Left colon (tissue), 2 donors: ENCODE measurements at places on chromosomes 11 and 22. TPM values are rescaled to one million over a fixed set of nuclear protein-coding genes. Genes with fewer than 3 reads are reported as not detected.

The PTPMT1 gene
- 28.9 TPM for total RNA-seq

The KCNJ1 gene
- not detected for total RNA-seq

The ELF5 gene
- not detected for total RNA-seq

The SPON1 gene
- total RNA-seq: 86.7 TPM

The MS4A6E gene
- total RNA-seq: not detected

The PAAF1 gene
- 11.4 TPM for total RNA-seq

The MGAT3 gene
- total RNA-seq: 5.6 TPM

The CASP5 gene
- total RNA-seq: 107 TPM
